ENCODE measurements at places on chromosomes 1 and 21.

DNA sequence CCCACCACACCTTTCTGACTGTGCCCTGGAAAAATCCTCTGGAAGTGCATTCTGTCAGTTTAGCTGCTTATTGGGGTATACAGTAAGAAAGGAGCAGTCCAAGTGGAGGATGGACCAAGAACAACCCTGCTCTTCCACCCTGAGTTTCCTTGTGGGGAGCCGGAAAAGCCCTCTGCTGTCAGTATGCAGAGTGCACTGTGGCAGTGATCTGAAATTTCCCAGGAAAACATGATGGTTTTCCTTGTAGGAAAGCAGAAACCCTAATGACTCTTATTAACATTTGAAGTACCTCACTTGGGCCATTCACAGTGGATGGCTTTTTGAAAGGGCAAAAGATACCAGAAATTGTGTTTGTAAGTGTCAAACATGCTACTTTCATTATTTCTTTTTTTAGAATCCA is 20.5 kb downstream of the ELAVL4 start:
- DNase-seq = no peak

- no peak for DNase-seq
Measured at GRCh38 chr1:47745715-47746609, 251.2 kb downstream of the TRABD2B start.

- no peak for DNase-seq
Measured at GRCh38 chr1:207309745-207310273, 11.7 kb upstream of the CD55 start.

- DNase-seq = no peak
Measured at GRCh38 chr1:101089613-101090338, 64.2 kb upstream of the DPH5 start.

DNA sequence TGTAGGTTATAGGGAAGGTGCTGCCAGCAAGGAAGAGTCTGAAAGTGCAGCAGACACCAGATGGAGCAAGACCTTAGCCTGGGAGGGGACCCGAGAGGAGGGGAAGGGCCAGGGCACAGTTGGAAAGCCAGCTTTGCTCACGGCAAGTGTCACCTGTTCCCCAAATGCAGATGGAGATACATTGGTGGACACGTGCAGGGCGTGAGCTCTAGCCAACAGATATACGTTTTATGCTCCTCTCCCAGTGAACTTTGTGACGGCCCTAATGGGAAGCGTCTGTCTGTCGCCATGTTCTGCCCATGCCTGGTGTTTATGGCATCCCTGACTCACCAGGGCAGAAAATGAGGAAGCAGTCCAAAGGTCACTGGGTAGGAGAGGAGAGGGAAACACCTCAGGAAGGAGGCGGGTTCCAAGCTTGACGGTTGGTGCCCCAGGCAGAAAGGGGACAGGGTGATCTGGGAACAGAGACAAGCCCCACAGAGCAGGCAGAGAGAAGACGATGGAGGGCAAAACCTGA is 7.6 kb downstream of the GPA33 start:
- peak; percentile 59 for DNase-seq

DNA sequence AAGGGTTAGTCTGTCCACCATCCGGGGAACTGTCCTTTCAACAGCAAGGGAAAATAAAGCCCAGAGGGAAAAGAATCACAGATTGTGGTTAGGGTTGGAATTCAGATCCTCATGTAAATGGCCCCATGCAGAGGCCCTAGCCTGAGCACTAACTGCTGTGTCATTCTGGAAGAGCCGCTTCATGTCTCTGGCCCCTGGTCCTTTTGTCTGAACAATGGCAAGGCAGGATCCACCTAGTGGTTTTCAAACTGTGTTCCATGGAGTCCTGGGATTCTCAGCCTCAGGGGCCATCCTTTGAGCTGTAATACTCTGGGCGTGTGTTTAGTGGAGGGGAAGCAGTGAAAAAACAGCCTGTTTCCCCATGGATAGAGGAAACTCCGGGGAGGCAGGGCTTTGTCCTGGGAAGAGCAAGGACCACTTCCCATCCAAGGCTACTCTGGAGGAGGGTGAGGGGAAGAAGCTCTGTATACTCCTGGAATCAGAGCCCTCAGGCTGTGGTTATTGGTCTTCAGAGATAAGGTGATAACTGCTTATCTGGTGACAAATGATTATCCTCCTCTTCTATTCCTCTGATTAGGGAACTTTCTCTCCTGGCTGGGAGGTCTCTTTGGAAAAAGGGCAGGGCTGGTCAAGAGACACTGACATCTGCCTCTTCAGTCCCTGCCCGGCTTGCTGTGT is 19.2 kb downstream of the PAX7 start:
- no peak for DNase-seq

DNA sequence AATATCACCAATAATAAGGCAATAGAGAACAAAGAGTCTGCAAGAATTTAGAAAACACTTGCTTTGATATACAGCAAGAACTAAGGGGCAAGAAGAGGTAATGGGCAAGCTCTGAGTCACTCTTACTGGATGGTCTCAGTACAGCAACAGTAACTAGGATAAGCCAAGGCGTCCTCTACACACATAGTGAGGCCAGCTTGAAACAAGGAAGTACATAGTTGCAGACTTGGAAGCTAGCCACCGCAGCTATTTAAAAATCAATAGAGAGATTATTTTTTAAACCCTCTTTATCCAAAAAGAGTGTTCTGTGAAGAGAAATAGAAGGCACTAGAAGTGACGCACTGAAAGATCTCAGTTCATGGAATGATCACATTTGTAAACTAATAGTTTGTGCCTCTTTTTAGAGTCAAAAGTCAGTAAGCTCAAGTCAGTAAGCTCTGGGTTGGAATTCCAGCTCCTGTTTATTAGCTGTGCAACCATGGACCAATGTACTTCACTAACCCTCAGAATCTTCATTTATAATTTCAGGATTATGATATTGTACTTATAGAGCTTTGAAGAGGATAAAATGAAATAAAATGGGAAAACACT is 118.6 kb downstream of the AKT3 start:
- no peak for DNase-seq

DNA sequence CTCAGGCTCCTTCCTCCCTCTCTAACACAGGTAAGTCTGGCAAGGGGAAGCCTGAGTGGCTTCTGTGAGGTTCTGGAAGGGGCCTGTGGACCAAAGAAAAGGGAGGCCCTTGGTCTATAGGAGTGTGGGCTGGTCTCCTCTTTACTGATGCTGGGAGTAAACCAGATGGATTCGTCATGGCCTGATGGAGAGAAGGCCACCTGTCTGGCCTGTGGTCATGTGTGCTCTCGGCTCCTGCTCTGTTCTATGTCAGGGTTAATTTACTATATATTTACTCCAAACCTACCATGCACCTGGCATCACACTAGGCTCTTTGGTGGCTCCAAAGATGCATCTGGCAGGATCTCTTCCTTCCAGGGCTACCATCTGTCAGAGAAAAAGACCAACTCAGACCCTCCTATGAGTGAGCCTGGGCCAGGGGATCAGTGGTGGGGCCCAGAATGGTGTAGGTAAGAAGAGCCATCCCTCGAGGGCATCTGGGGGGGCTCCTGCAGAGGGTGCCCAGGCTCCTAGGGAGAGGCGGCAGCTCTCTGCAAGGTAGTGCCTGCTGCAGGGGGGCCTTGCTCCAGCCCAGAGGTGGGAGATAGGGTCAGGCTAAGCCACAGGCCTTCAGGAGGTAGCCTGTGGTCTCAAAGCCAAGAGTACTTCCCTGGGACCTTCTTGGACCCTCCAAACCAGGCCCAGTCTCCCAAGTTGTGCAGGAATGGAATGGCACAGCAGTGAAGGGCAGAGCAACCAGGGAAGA is 68.2 kb upstream of the SELENON start:
- no peak for DNase-seq

DNA sequence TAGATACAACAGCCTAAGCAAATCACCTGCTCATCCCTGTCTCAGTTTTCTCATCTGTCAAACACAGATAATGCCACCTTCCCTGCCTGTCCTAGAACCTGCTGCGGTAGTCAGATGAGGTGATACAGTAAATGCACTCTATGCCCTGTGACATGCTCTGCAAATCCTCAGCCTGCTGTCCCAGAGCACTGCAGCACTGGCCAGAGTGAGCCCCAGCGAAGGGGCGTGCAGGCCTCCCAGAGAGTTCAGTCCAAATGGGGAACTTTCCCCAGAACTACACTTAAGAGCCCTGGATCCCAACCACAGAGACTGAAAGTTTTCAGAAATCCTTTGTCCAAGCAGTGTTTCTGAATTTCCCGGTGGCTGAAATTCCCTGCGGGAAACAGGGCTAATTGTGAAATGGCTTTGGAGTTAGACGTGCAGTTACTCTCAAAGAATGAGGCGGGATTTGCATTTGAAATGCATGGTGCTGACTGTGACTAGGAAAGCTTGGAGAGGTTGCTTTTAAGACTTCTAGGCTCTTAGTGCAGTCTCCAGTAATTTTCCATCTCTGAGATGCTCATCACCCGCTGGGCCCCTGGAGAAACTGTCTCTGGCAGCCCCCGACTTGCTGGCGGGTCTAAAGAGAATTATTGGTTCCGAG is 206.5 kb upstream of the AJAP1 start:
- no peak for DNase-seq

GRCh38 chr1:201816309-201816854 is 12.6 kb upstream of the IPO9 start:
- DNase-seq = no peak

GRCh38 chr1:19621274-19621950 is 22.7 kb upstream of the NBL1 start:
- DNase-seq = no peak

- DNase-seq = no peak
Measured at GRCh38 chr1:44289530-44289929, 65.5 kb downstream of the ERI3 start.

GRCh38 chr1:210689826-210690225 is 361.1 kb downstream of the HHAT start:
- no peak for DNase-seq

DNA sequence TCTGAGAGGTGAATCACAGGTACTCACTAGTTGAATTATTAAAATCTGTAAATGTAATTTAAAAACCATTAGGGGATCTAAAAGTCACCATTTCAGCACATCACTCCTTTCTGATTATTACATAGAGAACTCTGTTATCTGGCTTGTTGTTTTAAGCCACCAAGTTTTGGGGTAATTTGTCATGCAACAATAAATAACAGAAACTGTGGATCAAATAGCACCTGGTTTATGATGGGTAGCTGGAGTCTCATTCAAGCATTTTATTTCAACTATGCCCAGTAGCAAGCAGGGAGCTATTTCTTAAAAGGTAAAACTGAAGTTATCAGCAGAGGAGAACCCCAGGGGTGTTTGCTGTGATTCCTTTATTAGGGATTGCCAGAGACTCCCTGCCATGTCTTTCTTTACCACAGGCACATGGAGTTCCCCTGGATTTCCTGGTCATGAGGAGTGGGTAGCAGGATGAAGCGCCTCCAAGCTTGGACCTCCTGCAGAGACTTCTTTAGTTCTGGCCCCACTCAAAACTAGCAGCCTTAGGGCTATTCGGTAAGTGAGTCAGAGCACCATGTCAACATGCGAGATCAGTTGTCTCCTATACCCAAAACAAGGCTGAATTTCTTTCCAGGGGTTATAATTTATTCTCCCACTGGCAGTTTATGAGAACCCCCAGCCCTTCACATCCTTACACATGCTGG is 179.2 kb downstream of the GIPC2 start:
- DNase-seq = no peak

DNA sequence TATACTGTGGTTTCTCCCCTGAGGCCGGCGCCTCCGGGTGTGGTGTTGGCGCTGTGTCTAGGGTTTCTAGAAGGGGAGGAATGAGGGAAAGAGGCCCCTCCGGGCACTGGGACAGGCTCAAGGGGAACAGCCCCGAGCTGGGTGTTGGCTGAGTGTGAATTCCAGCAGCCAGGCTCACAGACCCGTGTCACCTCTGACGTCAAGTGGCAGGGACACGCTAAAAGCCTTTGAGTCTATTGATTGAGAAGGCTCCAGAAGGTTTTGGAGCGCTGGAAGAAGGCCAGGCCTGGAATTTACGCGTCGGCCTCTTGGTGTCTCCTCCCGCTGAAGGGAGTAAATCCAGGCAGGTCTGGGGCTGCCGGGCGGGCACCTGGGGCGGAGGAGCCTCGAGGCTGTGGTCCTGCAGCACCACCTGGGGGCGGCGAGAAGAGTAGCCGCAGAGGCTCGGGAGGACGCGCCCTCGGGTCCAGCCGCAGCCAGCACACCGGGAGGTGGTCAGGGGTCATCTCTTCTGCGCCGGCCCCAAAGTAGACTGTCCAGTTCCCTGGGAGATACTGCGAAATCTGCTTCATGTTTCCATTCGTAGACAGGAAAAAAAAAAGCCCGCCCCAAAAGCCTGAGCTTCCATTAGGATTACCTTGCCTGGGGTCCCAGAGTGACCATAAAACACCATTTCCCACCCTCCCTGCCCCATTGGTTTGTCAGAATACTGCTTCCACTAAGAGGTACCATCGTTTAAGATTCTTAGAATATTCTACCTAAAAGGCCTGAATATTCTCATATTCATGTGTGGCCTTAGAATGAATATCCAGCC is 61.7 kb downstream of the TLR5 start:
- DNase-seq = peak; percentile 66

GRCh38 chr1:212455803-212456528 is 23.2 kb downstream of the NENF start:
- DNase-seq = peak; percentile 60

GRCh38 chr1:230076121-230076520 is 9.1 kb downstream of the GALNT2 start:
- DNase-seq = no peak

DNA sequence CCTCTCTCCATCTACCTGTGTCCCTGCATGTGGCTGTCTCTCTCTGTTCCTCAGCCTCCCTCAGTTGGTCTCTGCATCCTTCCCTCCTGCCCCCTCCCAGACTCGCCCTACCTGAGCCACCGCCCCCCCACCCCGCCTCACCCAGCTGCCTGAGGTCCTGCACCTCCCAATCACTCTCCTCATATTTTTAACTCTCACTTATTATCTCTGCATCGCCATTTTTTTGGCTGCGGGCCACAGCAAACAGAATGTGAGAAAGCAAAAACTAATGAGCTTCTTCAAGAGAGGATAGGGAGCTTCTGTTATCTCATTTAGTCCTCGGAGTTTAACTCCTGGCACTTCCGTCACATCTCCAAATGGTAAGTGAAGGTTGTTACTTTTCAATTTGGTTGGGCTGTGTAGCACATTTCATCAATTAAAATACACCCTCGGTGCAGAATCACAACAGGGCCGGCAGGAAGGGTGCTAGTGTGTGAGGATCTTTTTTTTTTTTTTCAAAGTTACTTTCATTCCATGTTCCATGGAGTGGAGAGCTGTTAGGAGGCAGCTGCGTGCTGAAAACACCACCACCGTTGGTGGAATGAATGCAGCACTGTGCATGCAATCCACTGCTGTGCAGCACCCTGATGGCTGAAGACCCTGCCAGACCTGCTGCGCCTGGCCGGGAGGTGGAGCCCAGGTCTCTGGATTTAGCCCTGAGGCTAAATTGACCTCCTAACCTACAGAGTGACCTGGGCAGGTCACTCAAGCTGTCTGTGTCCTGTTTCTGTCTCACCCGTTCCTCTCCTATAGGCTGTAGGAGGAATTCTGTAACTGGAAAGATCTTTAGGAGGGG is 157.2 kb upstream of the NFIA start:
- DNase-seq = no peak

- no peak for DNase-seq
Measured at GRCh38 chr1:177984136-177984525, 14.3 kb upstream of the SEC16B start.

- DNase-seq = no peak
Measured at GRCh38 chr1:179817056-179817455, 60.5 kb downstream of the TOR1AIP2 start.

- no peak for DNase-seq
Measured at GRCh38 chr1:39825432-39825941, 36.8 kb upstream of the BMP8B start.

Data from GDM1 (cell line).